Stimulated activated CD8-positive, alpha-beta memory T cell treated with anti-CD3 and anti-CD28 coated beads, Interleukin-4, amount 100 ng/mL, for 48 hours (primary cell): ENCODE measurements at places on chromosomes 7 and 10.

GRCh38 chr7:91570560-91570959 is 306.3 kb downstream of the FZD1 start:
- no peak for DNase-seq

DNA sequence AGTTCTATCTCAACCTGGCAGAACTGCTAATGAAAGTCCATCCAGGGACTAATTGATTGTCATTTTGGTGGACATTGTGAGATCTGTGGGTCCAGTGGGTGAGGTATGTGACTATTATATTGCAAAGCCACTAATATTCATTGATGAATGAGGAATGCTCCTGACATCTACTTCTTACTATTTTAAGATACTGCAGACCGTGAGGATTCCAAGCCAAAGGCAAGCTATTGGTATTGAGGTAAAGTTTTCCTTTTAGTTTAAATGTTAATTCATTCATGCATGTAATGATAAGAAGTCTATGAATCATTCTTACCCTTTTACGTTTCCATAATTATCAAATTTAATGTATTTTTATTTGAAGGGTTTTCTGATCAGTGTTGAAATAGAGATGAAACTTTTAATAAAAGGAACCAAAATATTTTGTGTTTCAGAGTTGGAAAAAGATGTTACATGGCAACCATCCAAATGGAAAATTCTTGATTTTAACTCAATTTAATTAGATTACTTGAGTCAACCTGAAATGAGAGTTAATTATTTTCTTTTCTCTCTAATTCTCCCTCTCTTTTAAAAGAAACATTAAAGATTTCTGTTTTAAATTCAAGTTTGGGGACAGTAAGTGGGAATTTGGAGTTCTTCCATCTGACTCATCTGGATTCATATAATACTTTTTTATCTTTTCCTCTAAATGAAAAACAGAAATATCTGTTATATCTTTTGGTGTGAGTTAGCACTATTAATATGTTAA is 39.6 kb downstream of the NUP205 start:
- DNase-seq, result no peak

DNA sequence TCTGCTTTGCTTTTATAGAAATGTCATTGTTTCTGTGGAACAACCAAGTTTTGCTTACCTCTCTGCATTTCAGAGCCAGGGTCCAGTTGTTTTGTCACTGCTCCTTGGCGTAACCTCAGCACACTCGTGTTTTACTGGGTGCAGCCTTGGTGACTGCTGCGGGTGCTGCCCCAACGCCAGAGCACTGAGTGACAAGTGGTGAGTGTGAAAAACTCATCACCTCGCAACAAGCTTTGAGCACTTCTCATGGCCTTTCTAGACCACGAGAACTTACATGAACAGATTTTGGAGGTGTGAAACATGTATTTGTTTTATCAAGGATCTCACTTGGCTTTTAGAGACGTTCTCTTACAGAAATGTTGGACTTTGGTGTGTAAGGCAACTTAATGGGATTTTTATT is 31.0 kb downstream of the GLRX3 start:
- DNase-seq, result no peak

DNA sequence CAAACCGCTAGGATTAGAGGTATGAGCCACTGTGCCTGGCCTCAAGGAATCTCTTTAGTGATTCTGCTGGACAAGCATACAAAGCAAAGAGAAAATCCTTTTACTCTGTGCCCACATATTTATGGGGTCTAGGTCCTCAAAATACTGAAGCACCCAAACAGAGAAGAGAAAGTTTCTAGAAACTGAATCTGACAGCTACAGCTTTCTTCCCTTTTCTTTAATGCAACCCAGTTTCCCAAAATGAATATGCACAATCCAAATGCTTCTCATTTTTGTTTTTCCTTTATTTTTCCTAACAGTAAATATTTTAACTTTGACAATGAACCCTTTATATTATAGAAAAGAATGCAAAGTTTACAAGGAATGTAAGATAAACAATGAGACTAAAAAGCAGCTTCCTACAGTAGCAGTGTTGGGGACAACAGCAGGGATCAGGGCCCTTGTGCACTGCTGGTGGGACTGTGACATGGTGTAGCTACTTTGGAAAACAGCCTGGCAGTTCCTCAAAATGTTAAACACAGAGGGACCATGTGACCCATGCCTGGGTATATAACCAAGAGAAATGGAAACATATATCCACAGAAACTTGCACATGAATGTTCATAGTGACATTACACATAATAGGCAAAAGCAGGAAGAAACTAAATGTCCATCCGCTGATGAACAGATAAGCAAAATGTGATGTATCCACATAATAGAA is 325.2 kb downstream of the PRPF18 start:
- DNase-seq, result no peak

DNA sequence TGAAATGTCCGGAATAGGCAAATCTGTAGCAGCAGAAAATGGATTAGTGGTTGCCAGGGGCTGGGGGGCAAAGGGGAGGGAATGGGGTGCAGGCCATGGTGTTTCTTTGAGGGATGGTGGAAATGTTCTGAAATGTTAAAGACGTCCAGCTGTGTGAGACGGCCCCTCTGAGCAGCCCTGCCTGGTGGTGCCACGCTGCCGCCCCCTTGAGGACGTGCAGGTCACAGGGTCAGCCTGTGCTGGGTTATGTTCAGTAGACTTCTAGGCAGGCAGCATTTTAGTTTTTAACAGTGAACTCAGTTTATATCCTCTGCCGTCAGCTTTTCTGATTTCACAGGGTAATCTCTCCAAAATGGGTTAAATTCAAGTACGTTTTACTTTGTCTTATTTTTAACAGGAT is 9.4 kb downstream of the NUB1 start:
- peak; percentile 78 for DNase-seq
